ENCODE measurements at places on chromosomes 1 and 21.
A peak's percentile ranks its signal among the peaks of the same experiment; 100 is the strongest.

GRCh38 chr1:201240171-201240570 is 43.1 kb upstream of the PKP1 start:
- no peak for DNase-seq

GRCh38 chr1:2205191-2205952 is 10.8 kb upstream of the FAAP20 start:
- DNase-seq, result peak; percentile 94

DNA sequence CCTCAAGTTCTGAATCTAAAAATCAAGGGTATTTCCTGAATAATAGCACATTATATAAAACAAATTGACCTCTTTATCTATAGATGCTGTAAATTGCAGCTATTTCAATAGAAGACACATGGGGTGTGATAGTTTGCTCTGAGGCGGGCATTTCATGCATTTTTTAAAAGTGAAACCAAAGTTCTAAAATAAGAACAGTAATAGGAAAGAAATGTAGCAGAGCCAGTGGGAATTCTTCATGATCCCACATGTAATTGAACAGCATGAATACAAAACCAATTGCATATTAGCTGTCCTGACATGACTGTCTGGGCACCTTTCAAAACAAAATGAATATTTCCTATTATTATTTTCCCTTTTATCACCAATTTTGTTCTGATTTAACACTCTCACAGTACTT is 85.0 kb downstream of the RGS21 start:
- no peak for DNase-seq

DNA sequence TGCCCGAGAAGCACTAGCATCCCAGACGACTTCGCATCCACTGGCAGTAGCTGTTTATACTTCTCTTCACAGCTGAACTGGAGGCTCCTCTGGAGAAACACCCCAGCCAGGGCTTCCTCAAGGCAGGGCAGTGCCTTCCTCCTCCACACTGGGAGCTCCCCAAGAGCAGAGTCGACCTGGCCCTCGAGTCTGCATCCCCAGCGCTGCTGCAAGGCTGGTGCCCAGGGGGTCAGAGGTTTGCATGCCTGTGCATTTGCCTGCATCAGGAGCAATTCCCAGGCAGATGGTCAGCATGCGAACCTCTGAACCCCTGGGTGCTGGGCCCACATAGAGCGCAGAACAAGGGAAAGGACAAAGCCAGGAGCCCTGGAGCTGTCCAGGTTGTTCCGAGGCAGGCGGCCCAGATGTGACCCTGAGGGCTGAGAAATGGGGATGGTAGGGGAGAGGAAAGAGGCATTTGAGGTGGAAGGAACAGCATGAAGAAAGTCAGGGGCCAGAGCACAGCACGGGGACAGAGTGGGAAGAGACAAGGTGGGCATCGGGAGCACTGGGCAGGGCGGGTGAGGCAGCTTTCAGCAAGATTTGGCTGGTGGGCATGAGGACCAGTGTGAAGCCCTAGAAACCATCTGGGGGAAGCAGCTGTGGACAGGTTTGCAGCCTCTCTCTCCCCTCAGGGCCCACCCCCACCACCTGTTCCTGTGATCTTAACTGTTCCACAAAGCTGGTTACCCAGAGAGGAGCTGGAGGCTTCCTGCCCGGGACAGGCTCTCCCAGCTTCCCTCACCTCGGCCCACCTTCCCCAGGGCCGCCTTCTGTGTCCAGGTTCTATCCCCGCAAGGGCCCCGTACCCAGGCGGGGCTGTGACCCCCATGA is 6.4 kb upstream of the S100A8 start:
- DNase-seq, result no peak

DNA sequence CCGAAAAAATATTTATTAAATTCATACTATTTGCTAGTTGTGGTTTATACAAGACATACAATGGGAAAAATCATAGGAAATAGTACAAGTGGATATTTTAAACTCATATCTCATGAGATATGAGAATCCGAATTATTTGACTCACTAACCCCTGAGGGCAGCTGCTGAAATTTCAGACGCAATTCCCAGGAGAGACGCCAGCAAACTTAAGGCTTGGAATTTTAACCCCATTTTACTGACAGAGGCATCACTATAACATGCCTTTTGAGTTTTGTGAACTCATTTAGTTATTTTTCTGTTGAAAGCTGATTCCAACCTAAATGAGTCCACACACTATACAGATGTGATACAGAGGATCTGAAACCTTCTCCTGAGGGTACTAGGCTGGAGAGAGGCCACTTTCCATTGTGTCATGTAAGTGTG is 5.9 kb upstream of the MROH9 start:
- DNase-seq, result no peak

DNA sequence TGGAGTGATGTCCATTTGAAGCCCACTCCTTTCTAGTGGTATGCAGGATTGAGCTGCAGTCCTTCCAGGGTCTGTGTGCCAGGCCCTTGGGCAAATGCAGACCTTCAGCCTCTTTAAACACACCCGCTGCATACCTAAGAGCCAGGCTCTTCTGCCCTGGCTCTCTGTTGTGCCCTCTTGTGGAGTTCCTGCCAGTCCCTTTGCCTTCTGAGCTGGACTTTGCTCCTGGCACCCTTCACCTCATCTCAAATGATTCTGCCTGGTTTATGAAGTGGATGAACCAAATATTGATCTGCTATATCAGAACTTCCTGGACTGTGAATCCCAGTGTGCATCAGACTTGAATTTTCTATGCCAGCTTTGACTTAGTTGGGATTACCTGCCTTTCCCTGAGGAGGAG is 158.8 kb downstream of the URB2 start:
- no peak for DNase-seq

GRCh38 chr1:6815726-6816125 is 30.5 kb downstream of the CAMTA1 start:
- DNase-seq, result no peak

DNA sequence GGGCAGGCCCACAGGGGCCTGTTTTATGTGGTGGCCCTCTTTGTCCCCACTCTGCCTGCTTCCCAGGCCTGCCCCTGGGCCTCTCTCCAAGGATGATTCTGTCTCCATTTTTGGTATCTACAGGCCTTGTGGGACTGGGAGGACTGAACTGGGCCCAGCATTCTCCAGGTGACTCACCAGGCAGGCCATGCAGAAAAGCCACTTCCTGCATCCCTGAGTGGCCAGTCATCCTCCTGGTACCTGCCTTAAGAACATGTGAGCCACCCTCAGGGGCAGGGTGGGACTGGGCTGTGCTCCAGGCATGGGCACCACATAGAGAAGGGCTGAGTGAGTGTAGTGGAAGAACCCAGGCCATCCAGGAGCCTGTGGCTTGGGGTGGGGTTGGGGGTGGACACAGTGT is 20.0 kb upstream of the BCAR3 start:
- no peak for DNase-seq

Measured in immature natural killer cell (primary cell).